ENCODE measurements at places on chromosomes 12 and 14.

- no peak for DNase-seq
Observed at GRCh38 chr12:62924084-62924483, 10.9 kb downstream of the PPM1H start.

DNA sequence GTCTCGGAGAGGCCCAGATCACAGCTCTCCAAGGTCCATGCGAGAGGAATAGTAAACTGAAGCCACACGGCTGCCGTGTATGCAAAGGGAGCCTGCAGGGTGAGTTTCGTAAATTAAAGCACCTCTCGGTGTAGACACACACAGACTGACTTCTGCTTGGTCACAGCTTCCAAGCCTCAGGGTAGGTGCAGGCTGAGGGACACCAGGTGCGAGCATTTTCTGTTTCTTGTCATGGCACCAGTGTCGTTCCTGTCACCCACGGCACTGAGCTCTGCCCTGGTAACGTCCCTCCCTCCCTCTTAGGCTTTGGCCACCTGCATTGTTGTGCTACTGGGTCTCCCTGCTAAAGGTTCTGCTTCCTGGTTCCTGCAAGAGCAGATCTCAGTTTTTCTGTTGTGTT is 76.2 kb upstream of the DYNC1H1 start:
- DNase-seq = no peak

DNA sequence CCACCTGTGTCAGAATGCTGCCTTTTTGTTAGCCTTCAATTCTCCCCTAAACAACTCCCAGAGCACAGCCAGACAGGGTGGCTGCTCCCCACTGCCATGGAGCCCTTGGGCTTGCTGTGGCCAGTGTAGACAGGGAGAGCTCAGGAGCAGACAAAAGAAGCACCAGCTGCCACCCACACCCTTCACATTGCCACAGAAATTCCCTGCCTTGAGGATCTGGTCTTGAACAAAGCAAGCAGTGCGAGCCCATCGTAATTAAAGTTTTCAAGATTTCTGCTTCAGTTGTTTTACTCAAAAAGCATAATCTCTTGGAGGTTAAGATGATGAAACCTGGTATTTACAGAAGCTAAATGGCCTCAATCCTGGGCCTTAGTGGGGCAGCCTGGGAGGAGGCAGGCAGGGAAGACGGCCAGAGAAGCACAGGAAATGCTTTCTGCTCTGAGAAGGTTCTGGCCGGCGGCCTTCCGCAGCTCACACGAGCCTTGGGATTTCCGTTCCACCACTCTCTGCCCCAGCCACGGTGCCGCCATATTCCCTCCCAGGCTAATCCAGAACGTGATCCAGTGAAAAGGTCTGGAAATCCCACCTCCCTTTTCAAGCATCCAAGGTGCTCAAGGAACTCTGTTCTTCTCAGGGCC is 535.2 kb downstream of the BCL11B start:
- no peak for DNase-seq

GRCh38 chr12:53056901-53057300 is 7.0 kb downstream of the TNS2 start:
- DNase-seq = no peak

DNA sequence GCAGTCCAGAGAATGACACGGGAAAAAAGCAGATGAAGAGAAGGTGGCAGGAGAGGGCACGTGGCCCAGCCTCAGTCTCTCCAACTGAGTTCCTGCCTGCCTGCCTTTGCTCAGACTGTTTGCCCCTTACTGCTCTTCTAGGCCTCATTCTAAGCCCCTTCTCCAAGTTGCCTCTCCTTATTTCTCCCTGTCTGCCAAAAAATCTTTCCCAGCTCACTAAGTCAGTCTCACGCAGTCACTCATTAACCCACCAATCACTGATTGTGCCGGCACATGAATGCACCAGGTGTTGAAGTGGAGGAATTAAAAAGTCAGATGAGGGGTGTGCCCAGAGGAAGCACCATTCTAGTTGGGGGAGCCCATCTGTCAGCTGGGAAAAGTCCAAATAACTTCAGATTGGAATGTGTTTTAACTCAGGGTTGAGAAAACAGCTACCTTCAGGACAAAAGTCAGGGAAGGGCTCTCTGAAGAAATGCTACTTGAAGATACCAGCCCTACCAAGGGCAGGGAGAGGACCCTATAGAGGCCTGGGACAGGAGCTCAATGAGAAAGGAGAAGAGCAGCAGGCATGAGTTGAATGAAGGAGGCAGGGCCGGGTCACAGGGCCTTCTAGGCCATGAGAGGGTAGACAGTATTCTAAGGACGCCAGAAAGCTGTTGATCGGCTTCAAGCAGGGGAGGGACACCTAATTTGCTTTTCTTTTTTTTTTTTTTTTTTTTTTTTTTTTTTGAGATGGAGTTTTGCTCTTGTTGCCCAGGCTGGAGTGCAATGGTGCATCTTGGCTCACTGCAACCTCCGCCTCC is 40.9 kb downstream of the DAD1 start:
- DNase-seq = no peak

DNA sequence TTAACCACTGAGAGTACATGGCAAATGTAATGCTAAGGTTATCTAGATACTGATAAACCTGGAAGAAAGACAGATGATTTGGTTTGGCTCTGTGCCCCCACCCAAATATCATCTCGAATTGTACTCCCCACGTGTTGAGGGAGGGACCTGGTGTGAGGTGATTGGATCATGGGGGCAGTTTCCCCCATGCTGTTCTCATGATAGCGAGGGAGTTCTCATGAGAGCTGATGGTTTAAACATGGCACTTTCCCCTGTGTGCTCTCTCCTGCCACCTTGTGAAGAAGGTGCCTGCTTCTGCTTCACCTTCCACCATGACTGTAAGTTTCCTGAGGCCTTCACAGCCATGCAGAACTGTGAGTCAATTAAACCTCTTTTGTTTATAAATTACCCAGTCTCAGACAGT is 14.2 kb downstream of the NOXRED1 start:
- DNase-seq = no peak

- DNase-seq = no peak
Observed at GRCh38 chr14:55706365-55706684, 126.3 kb downstream of the KTN1 start.

DNA sequence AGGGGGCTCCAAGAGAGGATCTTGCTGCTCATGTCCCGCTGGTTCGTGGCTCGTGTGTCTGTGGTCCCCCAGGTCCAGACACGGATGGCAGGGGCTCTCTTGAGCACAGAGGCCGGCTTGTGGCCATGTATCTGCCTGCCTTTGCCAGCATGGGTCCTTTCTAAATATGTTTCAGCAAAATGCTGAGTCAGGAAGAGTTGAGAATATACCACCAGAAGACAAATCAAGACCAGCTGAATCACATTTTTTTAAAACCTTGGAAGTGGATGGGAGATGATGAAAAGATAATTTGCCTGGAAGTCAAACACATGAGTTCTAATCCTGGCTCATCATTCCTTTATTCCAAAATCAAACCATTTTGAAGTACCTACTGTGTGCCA is 58.0 kb downstream of the NUAK1 start:
- no peak for DNase-seq

DNA sequence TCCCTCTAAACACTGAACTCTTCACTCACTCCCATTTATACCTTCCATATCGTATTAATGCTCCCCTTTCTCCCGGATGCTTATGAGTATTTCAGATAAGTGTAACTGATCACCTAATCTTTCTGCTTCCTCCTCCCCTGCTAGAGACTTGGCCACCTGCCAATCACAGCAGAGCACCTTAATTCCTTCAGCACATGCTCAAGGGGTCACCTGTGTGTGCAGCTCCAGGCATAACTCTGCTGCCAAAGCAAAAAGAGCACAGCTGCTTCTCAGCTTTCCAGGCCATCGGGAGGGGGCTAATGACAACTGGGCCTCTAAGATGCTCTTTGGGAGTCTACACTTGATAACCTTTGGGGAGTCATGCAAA is 106.9 kb upstream of the DYRK2 start:
- DNase-seq = no peak

DNA sequence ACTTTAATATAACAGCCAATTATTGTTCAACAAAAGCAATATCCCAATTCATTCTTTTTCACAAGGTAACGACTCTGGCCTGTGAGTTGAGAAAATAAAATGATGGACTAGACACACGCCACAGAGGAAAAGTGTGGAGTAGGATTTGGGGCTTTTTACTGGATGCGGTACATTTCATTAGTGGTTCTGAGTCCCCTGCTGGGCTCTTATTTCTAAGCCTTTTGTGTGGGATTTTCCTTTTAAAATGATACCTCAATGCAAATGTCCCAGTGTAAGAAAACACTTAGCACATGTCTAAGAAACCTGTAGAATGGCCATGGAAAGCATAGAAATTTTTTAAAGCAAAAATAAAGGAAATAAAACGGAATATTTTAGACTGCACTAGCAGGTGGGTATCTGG is 73.4 kb downstream of the C12orf42 start:
- no peak for DNase-seq

GRCh38 chr14:50711043-50711442 is 42.9 kb upstream of the SAV1 start:
- DNase-seq = no peak

GRCh38 chr12:6452245-6452943 is 552 bp downstream of the TAPBPL start:
- peak; percentile 37 for DNase-seq

GRCh38 chr12:4154672-4155225 is 118.8 kb upstream of the CCND2 start:
- no peak for DNase-seq

DNA sequence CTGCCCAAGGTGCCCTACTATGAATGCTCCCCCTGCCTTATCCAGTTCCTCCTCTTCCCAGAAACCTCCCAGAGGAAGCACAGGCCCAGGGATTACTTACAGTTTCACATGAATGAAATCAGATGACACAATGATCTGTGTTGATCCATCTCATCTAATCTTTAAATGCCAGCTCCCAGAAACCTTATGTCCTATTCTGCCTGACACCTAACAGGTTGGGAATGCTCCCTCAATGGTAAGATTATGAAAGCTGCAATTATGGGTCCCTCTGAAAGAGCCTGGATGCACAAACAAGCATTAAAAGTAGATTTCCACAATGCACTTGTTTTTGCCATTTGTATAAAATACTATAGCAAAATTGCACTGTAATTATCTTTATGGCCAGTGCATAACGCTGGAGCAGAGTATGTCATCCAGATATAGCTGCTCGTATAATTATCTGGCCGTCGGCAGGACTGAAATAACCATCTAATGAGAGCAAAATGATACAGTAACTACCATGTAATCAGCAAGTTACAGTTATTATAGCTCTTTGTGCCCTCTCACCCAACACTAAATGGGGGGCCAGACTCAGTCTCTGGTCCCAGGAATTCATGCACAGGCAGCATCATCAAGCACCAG is 4.4 kb upstream of the ZBTB39 start:
- DNase-seq = no peak

DNA sequence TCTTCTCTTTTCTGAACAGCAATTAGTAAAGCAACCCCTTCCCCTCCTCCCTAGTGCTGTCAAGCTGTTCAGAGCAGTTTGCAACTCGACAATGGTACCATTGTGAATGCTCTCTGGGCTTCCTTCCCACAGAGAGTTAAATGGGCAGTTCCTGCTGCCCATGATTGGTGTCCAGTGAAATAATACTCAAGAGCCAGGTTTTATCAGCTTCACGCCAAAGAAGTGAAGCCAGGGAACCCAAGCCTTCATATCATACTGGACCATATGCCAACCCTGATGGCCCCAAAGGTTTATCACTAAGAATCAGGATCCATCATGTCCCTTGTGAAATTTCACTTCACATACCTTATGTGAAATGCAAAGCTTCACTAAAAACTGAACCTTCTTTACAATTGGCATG is 24.7 kb downstream of the INSM2 start:
- DNase-seq = no peak

Measured in C1 segment of cervical spinal cord (tissue), 14 donors.